ENCODE measurements at places on chromosomes 2 and 18.

GRCh38 chr2:65293376-65293775 is 65.7 kb downstream of the ACTR2 start:
- no peak for DNase-seq

DNA sequence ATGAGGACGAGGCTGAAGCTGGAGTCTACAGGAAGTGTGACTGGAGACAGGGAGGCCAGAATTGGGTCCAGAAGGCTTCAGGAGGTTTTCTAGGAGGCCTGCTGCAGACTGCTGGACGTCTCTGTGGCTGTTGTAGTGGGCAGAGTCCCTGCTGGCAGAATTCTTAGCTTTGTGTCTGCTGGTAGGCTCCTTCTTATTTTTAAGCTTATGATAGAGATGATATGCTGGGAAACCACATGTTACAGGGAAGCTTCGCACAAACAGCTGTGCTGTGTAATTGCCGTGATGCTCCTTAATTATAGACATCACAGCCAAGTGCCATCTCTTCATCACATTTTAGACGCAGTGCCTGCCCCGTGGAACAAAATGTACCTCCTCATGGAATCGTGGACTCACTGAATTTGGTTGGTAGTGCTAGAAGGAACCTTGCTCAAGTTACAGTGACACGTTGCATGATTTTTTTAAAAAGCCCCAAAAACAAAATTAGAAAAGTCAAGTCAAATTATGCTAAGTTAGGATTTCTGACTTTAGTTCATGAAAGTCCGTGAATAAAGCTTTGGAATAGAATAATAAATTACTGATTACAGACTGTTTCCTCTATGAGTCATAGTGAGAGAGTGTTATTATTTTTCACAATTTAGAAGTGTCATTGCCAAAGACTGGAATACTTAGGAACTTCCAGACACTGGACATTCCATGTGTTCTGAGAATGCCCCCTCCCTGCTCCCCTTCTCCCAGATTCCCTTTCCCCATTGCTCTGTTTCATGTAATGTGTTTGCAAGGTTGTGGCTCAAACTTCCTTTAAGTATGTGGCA is 144.1 kb downstream of the FHOD3 start:
- DNase-seq: peak; percentile 68

DNA sequence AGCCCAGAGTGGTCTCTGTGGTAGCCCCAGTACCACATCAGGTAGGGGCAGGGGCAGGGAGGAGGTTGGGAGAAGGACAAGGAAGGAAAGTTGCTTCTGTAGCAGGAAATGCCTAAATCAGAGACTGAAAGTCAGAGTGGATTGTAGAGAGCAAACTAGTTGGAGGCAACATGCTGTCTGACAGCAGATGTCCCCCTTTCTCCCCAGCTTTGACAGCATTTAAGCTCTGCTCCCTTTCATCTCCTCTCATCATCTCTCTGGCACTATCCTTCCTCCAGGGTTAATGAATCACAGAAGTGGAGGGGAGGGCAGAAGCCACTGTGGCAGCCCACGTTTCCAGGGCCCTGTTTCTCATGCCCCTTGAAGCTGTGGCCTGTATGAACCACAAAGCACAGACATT is 50.4 kb downstream of the BOD1L2 start:
- DNase-seq: no peak

DNA sequence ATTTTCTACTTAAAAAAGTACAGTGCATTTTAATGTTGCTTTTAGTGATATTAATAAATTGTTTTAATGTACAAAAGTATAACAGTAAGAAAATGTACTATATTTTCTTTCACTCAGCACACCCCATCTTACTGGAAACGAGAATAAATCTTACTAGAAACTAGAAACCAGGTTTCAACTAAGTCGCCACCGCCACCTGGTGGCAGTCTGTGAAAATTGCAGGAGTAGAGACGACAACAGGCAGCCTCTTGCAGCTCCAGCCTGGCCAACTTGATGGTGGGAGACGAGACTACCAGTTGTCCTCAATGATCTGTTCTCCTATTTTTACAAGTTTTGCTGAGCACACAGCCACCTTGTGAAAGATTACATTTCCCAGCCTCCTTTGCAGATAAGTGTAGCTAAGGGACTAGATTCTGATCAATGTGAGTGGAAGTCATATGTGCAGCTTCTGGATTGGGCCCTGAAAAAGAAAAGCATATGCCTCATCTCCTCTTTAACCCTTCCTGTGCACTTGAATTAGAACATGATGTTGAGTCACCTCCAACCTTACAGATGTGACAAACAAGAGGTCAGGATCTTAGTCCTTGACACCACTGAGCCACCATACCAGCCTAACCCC is 8.7 kb downstream of the OTOF start:
- no peak for DNase-seq

DNA sequence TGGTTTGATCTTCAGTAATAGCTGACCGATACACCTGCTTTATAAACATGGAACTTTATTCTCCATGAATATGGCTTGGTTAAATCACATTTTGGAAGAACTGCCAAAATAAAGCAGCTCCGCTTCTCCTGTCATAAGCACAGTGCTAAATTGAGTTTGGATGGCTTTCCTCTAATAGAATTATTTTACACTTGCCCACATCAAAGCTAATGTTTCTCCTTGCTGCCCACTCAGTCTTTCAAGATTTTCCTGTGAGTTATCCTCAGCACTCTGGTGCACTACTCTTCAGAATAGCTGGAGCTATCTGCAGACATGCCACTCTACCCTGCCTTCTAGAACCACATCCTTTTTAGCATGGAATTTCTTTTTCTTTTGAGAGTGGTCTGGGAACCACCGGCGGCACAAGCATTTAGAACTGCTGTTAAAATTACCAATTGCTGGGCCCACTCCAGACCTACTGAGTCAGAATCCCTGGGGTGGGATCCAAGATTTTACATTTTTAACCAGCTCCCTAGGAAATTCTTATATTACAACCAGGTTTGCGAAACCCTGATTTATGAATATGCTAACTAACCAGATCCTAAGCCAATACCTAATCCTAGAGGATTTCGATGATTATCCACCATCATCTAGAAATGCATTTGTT is 283.3 kb downstream of the AFF3 start:
- no peak for DNase-seq

GRCh38 chr2:236627841-236628240 is 58.2 kb downstream of the ACKR3 start:
- DNase-seq: no peak

DNA sequence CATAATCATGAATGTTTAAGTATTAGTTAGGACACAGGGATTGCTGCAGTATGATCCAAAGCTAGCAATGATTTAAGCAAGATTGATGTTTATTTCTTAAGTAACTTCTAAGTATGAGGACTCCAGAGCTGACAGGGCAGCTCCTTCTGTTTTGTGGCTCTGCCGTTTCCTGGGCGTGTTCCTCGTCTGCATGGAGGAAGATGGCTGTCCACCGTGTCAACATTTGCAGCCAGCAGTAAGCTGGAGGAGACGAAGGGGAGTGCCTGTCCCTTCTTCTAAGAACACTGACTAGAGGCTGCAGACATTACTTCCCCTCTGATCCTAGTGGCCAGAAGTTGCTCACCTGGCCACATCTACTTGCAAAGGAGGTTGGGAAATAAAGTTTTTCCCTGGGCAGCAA is 144.1 kb downstream of the MYO1B start:
- no peak for DNase-seq

DNA sequence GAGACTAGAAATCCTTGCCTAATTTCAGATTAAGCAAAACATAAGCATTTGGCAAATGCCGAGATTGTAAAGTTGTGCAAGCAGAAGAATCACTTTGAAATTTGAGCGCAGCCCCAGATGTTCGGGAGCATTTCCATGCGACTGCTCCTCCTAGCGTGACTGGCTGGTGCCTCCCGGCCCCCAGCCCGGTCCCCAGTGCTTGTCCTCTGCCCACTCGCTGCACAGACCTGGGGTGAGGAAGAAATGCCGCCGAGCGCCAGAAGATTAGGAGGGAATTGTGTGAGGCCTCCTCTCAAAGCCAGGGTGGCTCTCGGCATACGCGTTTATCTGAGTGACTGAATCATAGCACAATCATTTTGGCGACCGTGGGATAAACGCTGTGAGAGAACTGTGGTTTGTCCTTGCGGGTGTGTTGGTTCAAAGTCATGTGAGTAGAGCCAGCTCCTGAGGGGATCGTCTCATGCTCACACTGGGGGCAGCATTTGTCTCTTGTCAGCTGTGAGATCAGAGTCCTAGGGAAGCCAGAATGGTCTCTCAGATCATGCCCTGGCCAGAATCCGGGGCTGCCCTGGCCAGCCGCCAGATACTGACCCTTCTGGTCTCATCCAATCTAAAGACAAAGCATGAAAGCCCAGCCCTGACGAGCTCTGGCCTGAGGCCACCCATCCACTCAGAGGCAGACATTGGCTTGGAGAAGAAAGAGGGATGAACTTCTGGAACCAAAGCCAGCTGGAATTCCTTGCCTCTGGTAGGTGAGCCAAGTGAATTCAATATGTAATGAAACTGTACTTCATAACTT is 189.3 kb downstream of the SH3RF3 start:
- DNase-seq: peak; percentile 69

GRCh38 chr2:179812501-179812900 is 48.9 kb downstream of the ZNF385B start:
- no peak for DNase-seq

- peak; percentile 26 for DNase-seq
Measured at GRCh38 chr2:221283896-221284545, 288.1 kb downstream of the EPHA4 start.

DNA sequence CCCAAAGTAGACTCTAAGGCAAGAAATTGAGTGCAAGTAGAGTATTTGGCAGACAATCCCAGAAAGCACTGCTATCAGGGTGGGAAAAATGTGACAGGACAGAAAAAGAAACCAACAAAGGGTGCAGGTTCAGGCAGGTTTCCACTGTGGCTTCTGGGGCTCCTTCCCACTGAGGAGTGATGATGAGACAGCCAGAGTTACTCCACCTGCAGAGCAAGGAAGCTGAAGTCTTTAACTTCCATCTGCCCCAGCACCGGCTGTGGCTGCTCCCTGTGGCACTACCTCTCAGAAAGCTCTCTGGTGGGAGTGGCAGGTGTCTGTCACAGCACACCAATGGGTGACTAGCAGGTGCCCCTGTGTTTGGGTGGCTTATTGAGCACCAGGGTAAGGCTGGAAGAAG is 37.6 kb upstream of the ACKR3 start:
- DNase-seq: no peak

DNA sequence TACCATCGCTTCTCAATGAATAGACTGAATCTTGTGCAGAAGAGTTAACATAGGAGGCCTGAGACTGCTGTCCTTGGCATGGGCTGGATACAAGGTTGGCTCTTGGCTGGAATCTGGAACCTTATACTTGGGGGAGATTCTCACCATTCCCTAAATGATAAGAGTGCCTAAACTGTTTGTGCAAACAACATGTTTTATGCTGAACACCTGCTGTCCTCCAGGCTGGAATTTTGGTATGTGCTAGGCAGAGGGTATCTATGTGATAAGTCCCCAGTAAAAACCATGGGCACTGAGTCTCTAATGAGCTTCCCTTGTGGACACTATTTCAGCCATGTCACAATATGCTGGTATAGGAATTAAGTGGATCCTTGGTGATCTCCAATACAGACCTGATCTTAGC is 12.8 kb downstream of the PGAP1 start:
- no peak for DNase-seq

DNA sequence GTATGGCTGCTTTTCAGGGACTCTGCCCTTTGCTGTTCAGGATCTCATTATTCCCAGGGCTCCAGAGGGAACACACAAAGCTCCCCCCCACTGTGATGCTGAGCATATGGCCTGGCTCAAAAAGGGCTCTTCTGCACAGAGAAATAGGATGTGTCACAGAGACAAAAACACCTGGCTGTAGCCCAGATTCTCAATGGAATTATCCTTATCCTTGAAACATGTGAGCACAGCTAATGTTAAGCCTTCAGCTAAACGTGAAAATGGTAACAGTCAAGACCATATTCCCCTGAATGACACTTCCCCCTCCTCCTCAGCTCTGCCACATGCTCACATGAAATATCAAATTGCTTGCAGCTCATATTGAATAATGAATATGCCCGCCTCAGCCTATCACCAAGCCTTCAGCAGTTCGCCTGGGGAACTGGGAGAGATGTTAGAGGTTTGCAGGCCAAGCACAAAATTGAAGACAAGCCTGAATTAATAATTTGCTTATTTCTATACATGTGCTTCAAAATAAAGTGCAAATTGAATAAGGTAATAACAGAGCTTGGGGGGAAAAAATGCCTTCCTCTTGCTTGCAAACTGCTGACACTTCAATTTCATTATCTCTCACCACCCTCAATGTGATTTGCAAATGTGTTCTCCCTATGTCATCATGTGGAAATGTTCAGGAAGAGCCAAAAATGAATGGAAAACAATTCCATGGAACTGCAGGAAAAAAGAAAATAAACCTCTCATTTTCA is 181.0 kb upstream of the HNRNPA3 start:
- no peak for DNase-seq

- no peak for DNase-seq
Measured at GRCh38 chr18:56412951-56413350, 225.4 kb downstream of the TXNL1 start.

GRCh38 chr2:1791685-1792435 is 47.5 kb upstream of the PXDN start:
- peak; percentile 94 for DNase-seq

- no peak for DNase-seq
Measured at GRCh38 chr2:223053484-223054192, 1.6 kb downstream of the KCNE4 start.

GRCh38 chr2:20015482-20016083 is 3.1 kb upstream of the MATN3 start:
- no peak for DNase-seq

- no peak for DNase-seq
Measured at GRCh38 chr2:216657980-216658379, 24.8 kb downstream of the IGFBP2 start.

DNA sequence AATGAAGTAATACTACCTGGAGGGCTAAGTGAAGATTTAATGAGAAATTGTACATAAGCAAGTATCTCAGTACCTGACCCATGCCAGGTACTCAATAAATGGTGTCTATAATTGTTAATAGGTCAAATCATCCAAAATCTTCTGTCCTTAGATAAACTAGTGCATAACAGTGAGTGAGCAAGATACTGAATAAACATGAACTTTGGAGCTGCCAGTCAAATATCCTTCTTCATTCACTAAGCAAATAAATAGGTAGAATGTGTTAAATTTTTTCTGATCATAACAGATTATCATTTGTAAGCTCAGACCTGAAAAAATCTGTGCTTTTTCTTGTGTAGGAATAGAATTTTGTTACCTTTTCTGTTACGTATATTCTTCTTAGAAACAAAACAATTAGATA is 39.6 kb downstream of the RAB3GAP1 start:
- no peak for DNase-seq

- DNase-seq: no peak
Measured at GRCh38 chr2:65420712-65421431, 11.5 kb downstream of the SPRED2 start.

All from AG04449 (cell line).